ENCODE measurements at places on chromosomes 13 and 19.

- no peak for DNase-seq
Measured at GRCh38 chr13:69496981-69497380, 610.6 kb upstream of the ATXN8OS start.

GRCh38 chr13:25581351-25581750 lies 209.6 kb downstream of the ATP8A2 start:
- DNase-seq, result no peak

- DNase-seq, result peak; percentile 84
Measured at GRCh38 chr19:50333737-50334617, 4.8 kb upstream of the KCNC3 start.

DNA sequence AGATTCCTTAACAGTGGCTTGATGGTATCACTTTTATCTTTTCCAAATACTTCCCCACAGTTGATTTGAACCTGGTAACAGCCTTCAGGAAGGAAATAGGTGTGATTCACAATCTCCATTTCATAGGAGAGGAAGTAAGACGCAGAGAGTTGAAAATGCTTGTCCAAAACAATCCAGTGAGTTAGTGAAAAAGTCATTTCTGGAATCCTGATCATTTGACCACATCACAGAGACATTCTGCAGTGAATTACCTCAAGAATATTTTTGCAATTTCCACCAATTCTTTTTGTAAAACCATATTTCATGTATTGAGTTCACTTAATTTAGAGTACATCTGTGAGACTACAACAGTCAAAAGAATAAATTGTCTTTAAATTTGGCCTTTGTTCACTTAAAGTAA lies 292.8 kb downstream of the DCLK1 start:
- DNase-seq, result no peak

DNA sequence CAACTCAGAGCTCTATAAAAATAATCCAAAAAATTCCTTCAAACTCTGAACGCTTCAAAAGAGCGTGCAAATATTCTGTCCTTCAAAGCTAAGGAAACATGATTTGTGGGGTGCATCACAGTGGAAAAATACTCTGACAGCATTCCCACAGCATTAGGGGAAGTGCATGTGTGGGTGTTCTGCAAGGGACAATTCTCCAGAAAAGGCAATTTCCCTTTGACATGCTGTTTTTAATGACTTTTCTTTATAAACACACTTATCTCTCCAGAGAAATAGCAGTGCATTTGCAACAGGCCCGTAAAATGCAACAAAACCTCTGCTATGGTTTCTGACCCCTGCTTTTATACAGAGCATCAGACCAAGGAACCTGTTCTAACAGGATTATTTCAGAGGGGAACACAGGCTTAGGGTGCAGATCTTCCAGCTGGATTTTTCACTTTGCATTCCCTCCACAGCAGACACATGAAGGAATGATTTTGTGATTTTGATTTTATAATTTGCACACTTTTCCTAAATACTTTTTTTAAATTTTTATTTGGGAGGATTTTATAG lies 42.6 kb downstream of the KL start:
- DNase-seq, result no peak

GRCh38 chr13:67281466-67281865 lies 51.3 kb upstream of the PCDH9 start:
- no peak for DNase-seq

DNA sequence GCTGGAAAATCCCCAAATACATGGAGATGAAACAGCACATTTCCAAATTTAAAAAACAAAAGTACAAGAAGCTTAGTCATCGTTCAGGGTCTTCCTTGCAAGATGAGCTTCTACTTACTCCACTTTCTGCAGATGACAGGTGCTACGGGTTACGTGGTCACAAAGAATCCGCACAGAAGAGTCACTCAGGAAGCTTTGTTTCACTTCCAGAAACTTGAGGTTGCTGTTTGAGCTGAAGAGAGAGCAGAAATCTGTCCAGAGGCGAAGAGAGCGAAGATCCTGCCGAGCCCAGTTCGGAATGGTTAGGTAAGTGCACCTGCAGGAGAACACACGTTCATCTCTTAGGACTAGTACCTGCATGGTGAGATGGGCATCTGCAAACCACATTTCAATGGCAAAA lies 9.4 kb downstream of the NLRP7 start:
- no peak for DNase-seq

- peak; percentile 60 for DNase-seq
Measured at GRCh38 chr13:111658145-111659100, 338.0 kb downstream of the TEX29 start.

GRCh38 chr19:55640577-55641425 lies at the start of gene ZNF580:
Gene ZNF580, plus strand, starts transcription at chr19:55641002. Its CDS starts 1,507 bp downstream, at chr19:55642509.
- no peak for DNase-seq
